ENCODE measurements at places on chromosomes 1 and 21.

GRCh38 chr1:229119161-229119560 lies 151.8 kb upstream of the RAB4A start:
- DNase-seq, result no peak

GRCh38 chr1:159199901-159200300 lies 4.8 kb upstream of the ACKR1 start:
- no peak for DNase-seq

GRCh38 chr21:17848228-17848627 lies 29.1 kb upstream of the C21orf91 start:
- no peak for DNase-seq

- no peak for DNase-seq
These were observed 571.6 kb downstream of the AJAP1 start for GRCh38 chr1:5225707-5226704.

DNA sequence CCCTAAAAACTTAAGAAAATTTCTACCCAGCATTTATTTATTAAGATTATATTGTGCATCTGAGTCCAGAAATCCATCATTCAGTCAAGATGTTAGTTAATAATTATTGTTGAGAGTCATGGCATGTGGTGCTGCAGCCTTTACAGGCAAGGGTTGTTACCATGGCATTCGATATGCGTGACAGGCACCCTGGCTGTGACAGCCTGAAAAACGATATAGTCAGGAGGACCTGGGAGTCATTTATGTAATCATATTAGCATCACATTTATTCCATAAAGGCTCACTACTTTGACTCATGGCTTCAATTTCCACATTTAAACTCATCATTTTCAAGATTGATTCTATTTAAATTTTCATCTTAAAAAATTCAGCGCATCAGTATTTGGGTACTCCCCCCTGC lies 68.0 kb downstream of the CACHD1 start:
- DNase-seq, result no peak

- no peak for DNase-seq
These were observed 10.9 kb upstream of the HES5 start for GRCh38 chr1:2540816-2541492.

- no peak for DNase-seq
These were observed 43.2 kb downstream of the PRRX1 start for GRCh38 chr1:170707117-170707516.

DNA sequence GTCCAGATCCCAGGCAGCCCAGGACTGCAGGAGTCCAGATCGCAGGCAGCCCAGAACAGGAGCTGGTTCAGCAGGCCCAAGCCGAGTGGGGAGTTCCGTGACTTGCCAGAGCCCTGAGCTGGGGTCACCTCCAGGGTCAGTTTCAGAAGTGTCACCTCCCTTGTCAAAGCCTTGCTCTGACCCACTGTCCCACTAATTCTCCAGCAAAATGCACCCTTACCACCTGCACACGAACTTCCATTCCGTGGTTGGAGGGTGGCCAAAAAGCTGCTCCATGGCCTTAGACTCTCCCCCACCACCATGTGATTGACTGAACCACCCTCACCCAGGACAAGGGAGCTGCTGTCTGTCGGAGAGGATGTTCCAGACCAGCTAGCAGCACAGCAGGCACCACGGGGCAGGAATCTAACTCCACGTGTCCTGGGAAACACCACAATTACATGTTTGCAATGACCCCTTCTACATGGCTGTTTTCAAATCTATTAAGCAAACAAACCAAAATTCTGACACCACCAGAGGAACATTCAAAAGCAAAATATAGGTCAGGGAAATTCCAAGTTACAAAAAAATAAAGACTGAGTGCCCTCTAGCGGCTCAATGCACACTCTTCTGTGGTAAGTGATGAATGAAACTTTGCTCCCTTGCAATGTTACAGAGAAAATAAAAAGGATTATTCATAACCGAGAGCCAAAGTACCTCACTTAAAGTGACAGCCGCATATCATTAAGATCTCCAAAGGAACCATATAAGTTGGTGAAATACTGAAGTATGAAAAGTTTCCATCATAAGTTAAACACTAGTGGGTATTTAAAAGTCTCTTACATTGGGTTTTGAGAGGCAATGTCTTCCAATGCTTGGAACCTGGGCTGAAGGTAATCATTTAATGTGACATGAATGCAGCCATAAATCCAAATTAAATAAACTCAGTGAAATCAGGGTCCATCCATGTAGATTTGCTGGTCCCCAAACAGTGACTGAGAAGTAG lies 76.3 kb downstream of the NPHP4 start:
- DNase-seq, result peak; percentile 14

- DNase-seq, result no peak
These were observed 149.7 kb downstream of the DHRS3 start for GRCh38 chr1:12468323-12468722.

GRCh38 chr1:116408193-116408592 lies 35.1 kb downstream of the ATP1A1 start:
- no peak for DNase-seq

DNA sequence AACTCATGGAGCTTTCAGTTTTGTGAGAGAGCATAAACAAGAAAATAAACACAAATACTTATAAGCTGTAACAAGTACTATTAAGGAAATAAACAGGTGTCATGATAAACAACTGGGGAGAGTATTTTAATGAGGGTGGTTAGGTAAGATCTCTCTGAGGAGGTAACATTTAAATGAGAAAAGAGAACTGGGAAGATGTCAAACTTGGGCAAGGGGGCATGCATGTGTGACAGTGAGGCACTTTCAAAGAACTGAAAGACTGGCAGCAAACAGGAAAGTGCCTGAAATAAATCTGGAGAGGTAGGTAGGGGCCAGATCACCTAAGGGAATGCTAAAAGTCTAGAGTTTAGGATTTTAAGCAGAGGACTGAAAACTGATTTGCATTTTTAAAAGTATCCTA lies 37.8 kb downstream of the NSL1 start:
- DNase-seq, result no peak

DNA sequence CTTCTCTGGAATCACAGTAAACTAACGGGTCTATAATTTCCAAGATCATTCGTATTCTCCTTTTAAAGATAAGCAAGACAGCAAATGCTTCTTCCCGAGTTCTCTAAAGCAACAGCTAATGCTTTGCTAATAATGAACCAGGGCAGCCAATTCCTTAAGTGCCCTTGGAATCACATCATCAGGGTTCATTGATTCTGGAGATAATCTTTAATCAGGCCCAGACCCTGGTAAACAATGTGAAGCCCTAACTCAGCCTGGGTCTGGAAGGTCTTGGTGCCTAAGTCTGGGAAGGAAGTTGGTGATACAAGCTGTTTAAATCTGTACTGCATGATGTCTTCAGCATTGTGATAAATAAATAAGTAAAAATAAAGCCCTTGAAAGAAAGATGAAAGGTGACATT lies 18.4 kb downstream of the ERI3 start:
- DNase-seq, result no peak

DNA sequence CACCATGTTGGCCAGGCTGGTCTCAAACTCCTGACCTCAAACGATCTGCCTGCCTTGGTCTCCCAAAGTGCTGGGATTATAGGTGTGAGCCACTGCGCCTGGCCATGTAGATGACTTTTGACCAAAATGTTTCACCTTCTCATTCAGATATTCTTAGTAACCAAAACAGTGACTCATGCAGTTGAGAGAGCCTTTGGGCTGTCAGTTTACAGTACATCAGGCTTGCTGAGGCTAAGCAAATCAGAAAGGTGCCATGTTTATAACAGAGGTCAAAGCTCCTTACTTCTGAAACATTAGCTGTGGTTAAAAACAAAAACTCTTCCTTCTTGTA lies 21.0 kb downstream of the CNIH4 start:
- DNase-seq, result peak; percentile 11

DNA sequence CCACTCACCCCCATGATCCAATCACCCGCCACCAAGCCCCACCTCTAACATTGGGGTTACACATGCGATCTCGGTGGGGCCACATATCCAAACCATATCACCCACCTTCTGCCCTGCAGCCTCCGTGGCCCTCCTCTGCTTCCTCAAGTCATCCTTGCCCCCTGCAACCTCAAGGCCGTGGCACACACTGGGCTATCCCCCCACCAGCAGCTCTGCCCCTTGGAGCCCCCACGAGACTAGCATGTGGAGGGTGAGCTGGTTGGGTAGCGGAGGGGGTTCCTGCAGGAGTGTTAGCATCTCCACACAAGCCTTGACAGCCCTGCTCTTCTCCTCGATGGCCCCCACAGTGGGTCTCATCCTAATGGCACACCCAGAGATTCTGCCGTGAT lies 100.8 kb downstream of the TOMM20 start:
- no peak for DNase-seq

- no peak for DNase-seq
These were observed 5.9 kb downstream of the SDF4 start for GRCh38 chr1:1225913-1226312.

- DNase-seq, result peak; percentile 22
These were observed 25.1 kb downstream of the ZBTB17 start for GRCh38 chr1:15950763-15951295.

DNA sequence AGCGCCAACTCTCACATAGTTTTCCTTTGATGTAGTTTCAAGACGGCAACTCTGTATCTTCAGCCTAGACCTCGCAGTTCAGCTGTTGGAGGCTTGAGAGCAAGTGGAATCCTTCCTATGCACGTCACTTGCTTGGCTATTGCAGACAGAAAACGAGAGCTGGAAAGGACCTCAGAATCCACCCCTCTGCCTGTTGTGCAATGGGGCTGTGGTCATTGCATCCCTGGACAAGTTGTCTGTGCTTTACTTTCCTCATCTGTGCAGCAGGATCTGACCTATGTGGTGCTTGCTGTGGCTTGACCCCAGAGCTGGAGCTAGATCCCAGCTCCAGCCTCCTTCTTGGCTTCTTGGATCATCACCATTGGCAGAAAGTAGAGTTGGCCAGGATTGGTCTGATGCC lies 50.0 kb upstream of the IGSF21 start:
- DNase-seq, result no peak

- DNase-seq, result no peak
These were observed 786 bp downstream of the RPL5 start for GRCh38 chr1:92832537-92833114.

DNA sequence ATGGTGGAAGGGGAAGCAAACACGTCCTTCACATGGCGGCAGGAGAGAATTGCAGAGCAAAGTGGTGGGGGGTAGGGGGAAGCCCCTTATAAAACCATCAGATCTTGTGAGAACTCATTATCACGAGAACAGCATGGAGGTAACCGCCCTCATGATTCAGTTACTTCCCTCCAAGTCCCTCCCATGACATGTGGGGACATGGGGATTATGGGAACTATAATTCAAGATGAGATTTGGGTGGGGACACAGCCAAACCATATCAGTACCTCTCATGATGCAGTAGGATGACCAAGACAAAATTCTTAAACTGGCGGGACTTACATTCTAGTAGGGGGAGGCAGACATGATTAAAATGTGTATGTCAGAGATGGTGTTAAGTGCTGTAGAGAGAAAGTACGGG lies 38.8 kb downstream of the WNT4 start:
- DNase-seq, result no peak
